Left renal cortex interstitium (tissue), 4 donors: ENCODE measurements at places on chromosomes 3 and 15.
A peak's percentile ranks its signal among the peaks of the same experiment; 100 is the strongest.

DNA sequence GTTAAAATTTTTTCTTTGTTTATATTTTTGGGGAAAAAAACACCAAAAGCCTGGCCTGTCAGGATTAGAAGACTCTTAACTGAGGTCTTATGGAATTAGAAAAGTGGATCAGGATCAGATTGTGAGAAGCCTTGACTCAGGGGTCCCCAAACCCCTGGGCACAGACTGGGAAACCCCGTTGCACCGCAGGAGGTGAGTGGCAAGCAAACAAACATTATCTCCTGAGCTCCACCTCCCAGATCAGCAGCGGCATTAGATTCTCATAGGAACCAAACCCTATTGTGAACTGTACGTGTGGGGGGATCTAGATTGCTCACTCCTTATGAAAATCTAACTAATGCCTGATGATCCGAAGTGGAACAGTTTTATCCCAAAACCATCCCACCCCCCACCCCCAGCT lies 117.2 kb downstream of the TCF12 start:
- no peak for DNase-seq

DNA sequence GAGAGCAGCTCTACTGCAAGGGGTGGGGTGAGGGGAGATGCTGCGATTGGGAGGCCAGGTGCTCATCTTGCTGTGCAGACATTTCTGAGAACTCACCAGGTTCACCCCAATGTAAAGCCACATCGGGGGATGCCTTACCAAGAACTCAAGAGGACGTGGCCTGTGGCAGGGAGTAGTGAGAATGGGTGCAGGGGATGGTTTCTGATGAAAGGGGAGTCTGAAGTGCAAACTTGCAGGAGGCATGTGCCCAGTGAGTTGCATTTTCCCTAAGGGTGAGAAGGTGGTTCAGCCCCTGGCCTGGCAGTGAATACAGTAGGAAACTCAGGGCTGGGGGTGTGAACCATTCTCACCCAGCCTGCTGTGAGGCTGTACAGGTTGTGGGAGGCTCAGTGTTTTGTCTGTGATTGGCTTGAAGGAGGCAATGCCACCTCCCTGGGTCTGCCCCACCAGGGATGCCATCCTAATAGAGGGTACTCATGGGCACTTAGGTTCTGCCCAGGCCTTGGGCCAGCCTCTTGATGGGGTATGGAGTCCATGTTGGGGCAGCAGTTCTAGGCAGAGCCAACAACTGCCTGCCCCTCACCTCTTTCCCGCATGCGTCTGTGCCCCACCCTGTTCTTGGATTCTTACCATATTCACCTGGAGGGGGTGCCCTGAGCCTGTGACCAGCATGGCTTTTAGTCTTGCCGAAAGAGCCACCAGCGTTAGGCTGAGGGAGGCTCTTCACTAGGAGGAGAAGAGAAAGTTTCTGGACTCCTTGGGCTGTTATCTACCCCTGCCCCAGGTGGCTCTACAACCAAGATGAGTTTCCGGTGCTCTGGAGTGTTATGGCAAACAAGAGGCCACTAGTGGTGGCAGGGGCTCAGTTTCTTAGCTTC lies 4.5 kb downstream of the HEMK1 start:
- no peak for DNase-seq

DNA sequence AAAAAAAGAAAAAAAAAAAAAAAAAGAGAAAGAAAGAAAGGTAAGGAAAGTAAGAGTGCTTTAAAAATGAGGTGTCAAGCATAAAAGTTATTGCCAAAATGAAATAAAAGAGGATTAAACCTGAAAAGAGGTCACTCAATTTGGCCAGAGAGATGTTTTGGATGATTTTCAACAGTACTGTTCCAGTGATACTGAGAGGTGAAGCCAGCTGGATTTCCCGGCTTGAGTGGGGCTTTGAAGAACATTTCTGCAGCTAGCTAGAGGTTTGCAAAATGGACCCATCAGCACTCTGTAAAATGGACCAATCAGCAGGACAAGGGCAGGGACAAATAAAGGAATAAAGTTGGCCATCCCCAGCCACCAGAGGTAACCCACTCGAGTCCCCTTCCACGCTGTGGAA lies 128.5 kb downstream of the LSAMP start:
- no peak for DNase-seq

DNA sequence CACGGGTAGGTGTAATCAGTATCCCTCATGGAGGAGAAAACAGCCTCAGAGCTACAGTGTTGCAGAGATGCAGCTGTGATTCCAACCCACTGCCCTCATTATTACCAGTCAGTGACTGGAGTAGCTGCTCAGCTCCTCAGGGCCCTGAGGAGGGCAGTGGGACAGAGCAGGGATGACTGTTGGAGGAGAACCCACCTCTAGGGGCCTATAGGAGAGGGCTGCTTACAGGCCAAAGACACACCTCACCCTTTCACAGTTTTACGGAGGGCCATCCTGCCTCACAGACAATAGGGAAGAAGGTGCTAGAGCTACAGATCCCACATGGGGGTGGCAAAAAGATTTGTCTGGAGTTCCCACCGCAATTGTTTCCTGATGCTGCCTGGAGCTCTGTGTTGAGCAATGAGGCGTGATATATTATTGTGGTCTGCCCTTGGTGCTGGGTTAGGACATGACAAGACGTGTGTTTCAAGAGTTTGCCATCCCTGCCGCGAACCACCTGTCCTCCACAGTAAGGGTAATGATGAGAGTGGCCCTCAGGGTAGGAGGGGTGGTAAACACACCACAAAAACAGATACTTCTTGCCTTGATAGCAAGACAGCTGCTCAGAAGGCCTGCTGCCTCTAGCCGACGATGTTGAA lies 140.5 kb upstream of the TPM1 start:
- DNase-seq = no peak

DNA sequence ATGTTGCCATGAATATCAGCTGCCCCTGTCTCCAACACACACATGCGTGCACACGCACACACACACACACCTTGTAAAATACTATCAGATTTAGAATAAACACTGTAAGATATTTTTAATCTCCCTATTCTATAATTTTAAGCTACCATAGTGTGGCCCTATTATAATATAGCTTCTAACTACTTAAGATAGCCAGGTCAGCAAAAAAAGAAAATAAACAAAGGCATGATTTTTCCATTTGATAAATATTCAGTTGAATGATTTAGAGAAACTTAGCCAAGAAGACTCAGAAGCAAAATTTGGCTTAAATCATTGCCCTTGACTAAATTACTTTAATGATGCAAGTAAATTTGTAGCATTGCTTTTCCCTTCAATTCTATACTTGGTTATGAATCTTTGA lies 162.2 kb downstream of the ALCAM start:
- no peak for DNase-seq

DNA sequence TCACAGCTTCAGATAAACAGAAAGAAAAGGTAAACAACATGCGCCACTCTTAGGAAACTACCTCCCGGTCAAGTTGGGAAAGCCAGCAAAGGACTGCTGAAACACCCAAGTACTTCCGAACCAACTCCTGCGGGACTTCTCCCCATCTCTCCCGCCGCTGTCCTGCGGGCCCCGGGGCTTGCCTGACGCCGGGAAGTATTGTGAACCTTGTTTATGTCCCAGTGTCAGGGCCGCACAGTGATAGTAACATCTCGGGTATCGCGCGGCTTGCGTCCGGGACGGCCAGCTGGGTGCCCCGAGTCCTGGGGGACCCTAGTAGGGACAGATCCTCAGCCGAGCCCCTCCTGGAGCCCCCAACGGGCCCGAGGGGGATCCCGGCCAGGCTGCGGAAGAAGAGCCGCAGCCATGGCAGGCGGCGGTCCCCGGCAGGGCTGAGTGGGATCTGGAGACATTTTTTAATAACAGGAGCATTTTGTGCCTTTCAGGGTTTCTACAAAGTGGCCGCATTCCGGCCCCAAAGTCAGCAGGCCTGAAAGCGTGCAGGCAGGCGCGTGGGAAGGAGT lies 756 bp downstream of the CLPX start:
- DNase-seq = peak; percentile 43

DNA sequence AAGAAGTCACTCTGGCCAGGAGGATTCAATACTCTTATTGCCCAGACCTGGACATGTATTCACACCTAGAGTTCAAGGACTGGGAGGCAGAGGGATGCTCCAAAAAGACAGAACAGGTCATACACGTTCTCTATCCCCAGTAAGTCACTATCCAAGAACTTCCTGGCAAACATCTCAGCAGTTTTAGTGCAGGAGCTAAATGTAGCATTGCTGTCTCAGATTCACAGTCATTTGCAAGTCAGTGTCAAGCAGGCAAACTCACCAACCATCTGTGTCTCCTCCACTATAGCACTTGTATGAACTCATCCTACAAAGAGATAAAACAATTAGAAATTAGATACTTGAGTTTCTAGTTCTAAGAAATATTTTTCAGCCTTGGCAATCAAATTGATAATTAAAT lies 38.4 kb downstream of the ABHD17C start:
- DNase-seq = no peak

DNA sequence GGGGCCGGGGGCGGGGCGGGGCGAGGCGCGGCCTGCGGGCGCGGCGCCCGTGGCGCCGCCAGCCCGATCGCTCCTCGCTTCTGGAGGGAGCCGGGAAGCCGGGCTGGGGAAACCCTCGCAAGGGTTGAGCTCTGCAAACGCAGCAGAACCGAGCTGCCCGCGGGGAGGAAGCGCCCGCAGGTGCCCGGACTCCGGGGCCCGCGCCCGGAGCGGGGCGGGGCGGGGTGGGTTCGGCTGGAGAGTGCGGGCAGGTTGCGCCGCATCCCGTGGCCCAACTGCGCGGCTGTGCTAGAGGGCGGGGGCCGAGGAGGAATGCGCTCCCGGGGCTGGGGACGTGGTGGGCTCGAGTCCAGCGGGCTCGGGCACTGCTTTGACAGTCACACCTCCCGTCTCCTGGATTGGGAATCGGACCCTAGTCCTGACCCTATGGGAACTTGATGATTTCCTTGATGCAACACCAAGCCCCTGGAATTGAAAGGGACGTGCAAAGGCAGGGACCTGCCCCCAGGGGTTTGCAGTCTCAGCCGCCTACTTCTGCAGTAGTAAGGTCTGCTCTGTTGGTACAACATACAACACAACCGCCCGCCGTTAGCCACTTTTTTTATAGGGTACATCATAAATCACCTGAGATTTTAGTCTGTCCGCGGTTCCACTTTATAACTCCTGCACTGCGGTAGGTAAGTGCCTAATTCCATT lies 34.3 kb downstream of the ZBTB38 start:
- no peak for DNase-seq

DNA sequence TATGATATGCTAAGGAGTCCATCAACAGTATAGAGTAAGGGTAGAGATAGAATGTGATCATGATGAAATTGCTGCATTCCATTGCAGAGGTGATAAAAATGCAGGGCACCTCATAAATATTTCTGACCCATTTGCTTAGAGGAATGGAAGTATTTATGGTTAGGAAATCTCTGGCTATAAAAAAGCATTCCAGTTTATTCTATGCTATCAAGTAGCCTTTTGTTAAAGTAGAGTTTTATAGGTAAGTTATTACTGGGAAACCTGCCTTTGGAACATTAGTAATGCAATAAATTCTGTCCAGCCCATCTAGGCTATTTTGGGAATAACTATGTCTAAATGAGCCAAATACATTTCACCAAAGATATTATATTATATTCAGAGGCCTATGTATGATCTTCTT lies 19.8 kb upstream of the STRIT1 start:
- no peak for DNase-seq

DNA sequence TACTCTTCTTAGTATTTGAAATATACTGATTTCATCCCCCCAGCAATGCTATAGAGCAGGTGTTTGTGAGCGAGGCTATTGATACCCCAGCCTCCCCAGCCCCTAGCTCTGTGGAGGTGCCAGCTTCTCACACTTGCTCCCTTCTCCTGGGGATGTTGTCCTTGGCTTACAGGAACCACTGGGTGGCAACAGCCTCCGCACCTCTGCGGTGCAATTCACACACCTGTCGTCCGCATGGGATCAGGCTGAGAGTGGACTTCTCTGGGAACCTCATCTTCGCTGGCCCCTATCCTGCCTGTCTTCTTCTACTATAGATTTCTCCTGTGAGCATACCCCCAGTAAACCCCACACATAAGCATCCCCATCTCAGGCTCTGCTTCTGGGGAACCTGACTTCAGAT lies 103.9 kb upstream of the SLC6A11 start:
- DNase-seq = no peak

DNA sequence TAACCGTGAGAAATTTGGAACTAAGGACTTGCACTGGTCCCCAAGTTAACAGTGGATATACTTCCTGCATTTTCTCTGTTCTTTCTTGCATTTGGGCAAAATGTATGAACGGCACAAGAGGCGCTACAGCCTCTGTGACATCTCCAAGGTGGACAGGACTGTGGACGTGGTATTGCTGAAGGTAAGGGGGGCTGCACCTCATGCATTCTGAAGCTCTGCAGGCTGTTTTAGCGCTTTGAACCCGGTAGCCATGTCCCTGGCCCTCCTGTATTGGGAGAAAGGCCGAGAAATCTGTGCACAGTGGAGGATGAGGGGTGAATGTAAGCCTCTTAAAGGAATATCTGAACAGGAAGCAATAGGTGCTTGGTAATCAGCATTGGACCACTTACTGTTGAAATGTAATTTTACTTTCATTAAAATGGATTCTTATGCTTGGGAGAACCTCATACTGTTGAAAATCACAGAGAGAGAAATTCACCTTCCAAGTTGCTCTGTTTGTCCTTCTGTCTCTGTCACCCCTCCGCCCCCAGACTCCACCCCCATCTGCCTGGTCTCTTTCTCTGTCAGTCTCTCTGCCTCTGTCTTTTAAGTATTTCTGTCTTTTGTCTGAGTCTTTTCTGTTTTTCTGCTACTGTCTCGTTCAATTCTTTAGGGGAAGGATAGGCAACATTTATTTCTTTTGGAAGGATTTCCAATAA lies 174.6 kb downstream of the KLHL25 start:
- DNase-seq = no peak

- DNase-seq = no peak
These were observed 740 bp upstream of the ZBTB47 start for GRCh38 chr3:42652611-42653302.

DNA sequence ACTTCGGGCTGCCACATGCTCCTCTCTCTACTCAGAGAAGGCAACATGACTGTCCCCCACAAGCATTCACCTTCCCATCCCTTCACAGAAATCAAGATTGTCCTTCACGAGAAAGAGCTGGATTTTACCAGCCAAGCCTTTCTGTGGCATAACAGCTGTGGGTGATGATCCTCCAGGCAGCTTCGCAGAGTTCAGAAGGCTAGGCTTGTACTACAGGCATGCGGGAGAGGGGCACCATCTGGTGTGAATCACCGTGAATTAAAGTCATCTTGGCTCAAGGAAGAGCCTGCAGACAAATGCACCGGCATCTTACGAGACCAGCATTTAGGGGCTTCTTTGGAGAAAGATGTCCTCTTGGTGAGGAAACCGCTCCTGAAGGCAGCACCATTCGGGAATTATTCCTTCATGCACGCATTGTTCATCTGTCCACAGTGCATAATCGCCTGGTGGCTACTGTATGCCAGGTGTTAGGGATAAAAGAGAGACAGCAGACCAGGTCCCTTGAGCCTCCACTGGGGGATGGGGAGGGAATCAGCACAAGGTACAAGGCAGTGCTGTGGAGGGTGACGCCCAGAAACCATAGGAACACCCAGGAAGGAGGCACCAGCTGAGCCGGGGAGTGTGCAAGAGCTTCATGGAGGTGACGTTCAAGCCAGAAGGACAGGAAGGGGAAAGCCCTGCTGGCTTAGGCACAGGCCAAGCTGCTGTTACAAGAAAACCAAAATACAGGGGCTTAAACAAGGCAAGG lies 108.6 kb downstream of the TMEM266 start:
- no peak for DNase-seq
